ENCODE measurements at places on chromosomes 6 and 20.

GRCh38 chr6:45686841-45687569 is 309.3 kb upstream of the SUPT3H start:
- no peak for DNase-seq

GRCh38 chr6:122484760-122485159 is 13.2 kb upstream of the SERINC1 start:
- DNase-seq: no peak

- no peak for DNase-seq
Measured at GRCh38 chr6:81735756-81736380, 16.6 kb downstream of the TENT5A start.

DNA sequence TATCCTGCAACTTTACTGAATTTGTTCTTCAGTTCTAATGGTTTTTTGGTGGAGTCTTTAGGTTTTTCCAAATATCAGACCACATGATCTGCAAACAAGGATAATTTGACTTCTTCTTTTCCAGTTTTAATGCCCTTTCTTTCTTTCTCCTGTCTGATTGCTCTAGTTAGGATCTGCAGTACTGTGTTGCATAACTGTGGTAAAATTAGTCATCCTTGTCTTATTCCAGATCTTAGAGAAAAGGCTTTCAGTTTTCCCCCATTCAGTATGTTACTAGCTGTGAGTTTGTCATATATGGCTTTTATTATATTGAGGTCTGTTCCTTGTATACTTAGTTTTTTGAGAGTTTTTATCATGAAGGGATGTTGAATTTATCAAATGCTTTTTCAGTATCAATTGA is 4.3 kb downstream of the MICA start:
- DNase-seq: no peak

- no peak for DNase-seq
Measured at GRCh38 chr6:45422503-45423110, 44.9 kb upstream of the SUPT3H start.

DNA sequence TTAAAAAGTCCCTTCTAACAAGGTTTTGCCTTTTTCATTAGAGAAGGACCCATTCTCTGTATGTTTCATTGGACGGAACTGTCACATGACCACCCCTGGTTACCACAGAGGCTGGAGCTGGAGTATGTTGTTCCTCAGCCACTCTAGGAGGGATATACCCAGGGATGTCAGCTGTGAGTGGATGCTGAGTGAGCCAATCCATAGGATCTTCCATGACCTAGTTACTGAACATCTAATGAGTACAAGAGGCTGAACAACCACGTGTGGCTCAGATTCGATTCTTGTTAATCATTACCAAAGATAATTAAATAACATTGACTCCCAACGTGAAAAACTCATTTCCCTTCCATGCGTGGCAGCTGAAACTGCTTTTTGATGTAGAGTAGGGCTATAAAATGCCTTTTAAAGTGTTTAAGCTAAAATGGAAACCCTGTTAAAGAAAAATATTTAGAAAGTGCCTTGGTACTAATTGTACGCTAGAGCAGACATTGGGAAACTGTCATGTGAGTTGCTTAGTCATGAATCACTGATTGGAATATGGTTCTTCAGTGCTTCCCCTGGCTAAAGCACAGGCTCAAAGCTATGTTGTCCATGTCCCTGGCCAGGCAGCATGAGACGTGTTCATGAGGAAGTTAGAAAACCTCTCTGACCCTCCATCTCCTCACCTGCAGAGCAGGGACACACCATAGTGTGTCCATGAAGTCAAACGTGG is 256.1 kb downstream of the ZNF217 start:
- DNase-seq: peak; percentile 20

GRCh38 chr6:33797626-33798342 is 6.0 kb downstream of the MLN start:
- DNase-seq: no peak

GRCh38 chr6:15735567-15736265 is 72.9 kb upstream of the DTNBP1 start:
- DNase-seq: no peak

GRCh38 chr6:137977814-137978213 is 110.8 kb downstream of the TNFAIP3 start:
- no peak for DNase-seq

DNA sequence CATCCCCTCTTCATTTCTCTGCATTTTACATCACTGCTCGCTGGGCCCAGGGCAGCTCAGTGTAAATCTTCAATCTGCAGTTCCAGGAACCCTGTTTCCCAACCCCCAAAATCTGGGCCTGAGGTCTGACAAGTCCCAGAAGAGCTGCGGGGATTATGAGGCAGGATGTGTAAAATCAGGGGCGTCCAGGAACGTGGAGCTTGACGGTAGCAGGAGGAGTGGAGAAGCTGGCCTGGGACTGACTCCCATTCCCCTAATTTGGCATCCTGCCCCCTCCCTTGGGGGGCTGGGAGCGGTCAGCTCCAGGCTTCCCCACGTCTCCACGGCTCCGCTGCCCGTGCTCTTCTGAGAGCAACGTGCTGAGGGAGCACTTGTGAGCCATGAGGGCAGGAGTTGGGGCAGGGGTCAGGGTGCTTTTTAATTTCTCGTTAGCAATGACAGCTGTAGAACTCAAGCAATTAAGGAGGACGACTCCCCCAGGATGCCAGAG is 23.4 kb upstream of the VEGFA start:
- no peak for DNase-seq

DNA sequence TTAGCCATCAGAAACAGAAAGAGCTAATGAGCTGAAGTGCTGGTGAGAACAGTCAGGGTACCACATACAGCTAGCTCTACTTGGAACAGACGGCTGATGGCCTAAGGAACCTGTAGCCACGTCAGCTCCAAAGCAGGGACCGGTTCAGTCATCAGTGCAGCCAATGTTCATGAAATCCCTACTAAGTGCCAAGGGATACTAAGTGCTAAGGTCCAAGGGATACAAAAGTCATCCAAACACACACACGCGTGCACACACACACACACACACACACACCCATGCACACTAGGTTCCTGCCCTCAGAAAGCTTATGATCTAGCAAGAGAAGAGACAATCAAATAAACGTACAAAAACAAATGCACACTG is 53.6 kb downstream of the MAP3K5 start:
- DNase-seq: no peak

DNA sequence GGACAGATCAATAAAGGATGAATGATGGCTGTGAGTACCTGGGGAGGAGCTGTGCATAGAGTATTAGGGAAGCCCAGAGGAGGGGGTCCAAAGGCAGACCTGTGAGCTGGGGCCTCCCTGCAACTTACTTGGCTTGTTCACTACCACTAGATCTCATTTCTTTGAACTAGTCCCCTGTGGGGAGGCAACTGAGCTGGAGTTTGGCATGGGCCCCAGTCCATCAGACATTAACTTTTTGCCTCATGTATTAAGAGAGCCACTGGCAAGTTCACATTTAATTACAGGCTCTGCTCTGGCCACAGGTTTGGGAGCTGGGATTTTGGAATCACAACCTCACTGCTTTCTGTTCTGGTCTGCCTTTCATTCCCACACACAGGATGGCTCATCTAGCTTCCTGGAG is 254.1 kb downstream of the PRL start:
- DNase-seq: no peak
